ENCODE measurements at places on chromosomes 13 and 19.

DNA sequence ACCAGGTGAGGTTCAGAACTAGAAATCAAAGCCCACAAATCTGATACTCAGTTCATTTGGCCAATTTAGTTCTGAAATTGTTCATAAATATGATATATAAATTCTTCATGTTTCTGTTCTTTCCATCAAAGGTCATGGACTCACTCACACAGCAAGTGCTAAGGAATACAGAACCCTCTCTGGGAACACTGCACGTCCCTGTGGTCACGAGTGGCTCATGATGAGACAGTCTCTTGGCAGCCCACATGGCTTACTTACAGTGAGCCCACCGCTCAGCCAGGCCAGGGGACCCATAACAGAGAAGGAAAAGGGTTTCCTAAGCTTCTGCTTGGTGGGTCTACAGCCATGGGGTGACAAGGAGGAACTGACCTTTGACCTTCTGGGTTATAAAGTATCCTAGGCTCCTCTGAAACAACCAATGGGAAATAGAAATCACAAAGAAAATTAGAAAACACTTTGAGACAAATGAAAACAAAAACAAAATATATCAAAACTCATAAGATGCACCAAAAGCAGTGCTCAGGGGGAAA lies 67.4 kb downstream of the CDADC1 start:
- DNase-seq: no peak

DNA sequence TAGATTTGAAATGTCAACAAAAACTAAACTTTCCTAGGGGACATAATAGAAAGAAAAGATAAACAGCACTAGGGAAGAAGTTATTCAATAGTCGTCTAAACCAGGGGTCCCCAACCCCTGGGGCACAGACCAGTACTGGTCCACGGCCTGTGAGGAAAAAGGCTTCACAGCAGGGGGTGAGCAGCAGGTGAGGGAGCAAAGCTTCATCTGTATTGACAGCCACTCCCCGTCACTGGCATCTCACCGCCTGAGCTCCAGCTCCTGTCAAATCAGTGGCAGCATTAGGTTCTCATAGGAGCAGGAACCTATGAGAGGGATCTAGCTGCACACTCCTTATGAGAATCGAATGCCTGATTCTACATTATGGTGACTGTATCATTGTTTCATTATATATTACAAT lies 382.7 kb downstream of the MYO16 start:
- no peak for DNase-seq

- DNase-seq: peak; percentile 36
Observed at GRCh38 chr19:1133471-1133929, 29.7 kb downstream of the GPX4 start.

- no peak for DNase-seq
Observed at GRCh38 chr19:17205237-17206140, 9.7 kb upstream of the USE1 start.

GRCh38 chr19:16200038-16201010 lies 2.6 kb downstream of the AP1M1 start:
- DNase-seq: peak; percentile 18

GRCh38 chr13:67651908-67652465 lies 421.9 kb upstream of the PCDH9 start:
- no peak for DNase-seq

DNA sequence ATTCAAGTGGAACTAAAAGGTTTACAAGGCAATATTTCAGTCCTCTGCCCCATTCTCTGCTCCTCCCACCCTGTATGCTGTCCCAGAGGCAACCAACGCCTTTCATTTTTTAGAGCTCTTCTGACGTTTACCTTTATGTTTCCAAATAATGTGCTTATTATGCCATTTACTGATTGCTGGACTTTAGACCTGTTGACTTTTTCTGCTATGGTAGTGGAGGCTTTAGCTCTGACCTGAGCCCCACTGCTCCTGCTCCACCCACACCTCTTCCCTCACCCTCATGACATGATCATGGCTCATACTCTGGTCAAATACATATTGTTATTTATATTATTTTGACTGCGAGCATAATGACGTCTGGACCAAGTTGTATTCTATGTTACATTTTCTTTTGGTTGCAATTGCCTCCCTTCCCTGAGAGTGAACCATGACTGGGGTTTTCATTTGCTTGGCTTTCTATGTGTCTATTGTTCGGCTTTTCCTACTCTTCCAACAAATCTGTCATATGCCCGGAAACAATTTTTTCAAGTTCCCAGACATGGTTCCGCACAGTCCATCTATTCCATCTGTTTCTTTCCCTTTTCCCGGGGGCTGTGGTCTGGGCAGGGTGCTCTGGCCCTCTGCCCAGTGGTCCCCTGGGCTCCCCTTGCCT lies 31.4 kb upstream of the GJB6 start:
- DNase-seq: no peak

GRCh38 chr19:42349378-42350107 lies 24.1 kb downstream of the MEGF8 start:
- no peak for DNase-seq

- no peak for DNase-seq
Observed at GRCh38 chr19:47643281-47643680, 34.3 kb downstream of the BICRA start.

DNA sequence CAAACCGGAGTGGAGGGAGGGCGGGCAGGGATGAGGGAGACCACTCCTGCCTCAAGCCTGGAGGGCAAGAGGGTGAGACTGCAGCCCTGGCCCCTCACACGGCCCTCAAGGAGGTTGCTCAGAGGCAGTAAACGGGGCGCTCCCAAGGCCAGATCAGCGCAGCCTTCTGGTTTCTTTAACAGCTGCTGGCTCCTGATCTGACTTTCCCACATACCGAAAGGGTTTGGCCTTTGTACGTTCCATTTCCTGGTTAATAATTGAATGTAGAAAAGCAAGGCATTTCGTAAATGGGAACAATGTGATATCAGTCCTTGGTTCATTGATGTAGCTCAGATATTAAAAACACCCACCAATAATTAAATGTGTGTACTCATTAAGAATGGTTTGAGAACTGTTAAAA lies 71.5 kb downstream of the GGACT start:
- DNase-seq: no peak

DNA sequence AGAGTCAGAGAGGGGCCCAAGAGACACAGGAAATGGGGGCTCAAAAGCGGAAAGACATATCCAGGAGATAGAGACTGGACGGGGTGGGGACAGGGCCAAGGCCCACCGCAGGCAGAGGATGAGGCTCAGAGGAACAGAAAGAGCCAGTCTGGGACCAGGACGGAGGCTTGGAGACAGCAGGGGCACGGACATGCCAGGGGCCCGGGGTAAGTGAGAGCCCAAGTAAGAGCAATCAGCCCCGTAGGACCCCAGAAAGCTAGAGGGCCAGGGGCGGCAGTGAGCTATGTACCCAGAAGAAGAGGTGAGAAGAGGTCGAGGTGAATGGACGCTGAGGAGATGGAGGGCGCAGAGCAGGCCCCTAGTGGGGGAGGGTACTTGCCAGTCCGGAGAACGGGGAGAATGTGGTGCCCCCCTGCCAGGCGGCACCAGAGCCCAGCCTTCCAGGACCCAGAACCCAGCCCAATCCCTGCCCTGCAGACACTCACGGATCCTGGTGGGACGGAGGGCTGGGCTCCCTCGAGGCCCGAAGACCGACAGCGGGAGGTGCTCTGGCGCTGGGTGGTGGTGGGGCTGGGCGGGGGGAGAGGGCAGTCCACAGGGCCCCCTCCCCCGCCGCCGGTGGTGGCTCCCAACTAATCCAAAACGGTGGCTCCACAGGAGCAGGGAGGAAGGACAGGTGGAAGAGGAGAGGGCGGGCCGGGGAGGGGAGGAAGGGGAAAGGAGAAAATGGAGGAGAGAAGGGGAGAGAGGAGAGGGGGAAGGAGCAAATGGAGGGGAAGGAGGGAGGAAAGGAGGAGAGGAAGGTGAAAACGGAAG lies 1.0 kb downstream of the GRIK5 start:
- no peak for DNase-seq

GRCh38 chr13:48977973-48978372 lies 2.3 kb downstream of the FNDC3A start:
- DNase-seq: peak; percentile 31

- DNase-seq: peak; percentile 52
Observed at GRCh38 chr13:99033814-99034213, 56.0 kb upstream of the DOCK9 start.

- peak; percentile 77 for DNase-seq
Observed at GRCh38 chr19:49635530-49636232, 4.3 kb downstream of the RRAS start.

DNA sequence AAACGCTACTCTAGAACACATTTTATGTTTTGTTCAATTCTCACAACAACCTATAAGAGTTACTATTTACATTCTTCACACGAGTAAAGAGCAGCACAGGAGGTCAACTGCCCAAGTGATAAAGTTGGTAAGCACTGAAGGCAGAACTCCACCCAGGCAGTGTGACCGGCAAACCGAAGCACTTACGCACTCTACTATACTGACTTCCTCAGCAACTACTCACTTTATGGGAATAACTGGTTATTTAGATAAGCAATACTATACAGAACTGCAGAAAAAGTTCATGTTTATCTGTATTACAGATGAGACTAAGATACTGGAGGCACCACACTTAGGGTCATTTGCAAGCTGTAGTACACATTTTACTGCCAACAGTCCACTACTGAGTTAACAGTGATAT lies 28.8 kb downstream of the FOXO1 start:
- DNase-seq: no peak

DNA sequence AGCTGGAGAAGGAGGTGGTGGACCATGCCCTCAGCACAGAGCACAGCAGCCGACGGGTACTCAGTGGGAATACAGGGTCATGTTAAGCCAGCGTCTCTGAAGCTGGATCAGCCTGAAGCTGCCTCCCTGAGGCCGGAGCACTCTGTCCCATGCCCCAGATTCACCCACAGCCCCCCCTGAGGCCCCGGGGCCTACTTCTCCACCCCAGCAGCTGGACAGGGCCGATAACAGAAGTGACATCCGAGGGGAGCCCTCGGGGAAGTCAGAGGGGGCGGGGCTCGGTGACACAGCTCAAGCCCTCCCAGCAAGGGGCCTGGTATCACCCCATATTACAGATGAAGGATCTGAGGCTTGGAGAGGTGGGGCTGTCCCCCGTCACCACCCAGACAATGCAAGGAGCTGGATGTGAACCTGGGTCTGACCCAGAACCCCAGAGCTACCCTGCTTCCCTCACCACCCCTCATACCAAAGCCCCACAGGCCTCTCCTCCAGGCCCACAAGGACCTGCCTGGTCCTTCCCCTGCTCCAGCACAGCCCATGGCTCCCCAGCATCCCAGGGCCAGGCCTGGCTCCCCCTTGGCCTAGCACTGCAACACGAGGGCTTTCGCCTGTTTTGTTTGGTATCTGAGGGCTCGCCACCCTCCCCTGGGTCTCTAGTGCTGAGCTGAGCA lies 5.7 kb downstream of the R3HDM4 start:
- peak; percentile 75 for DNase-seq

GRCh38 chr13:94020833-94021232 lies 458.6 kb downstream of the DCT start:
- no peak for DNase-seq

- DNase-seq: no peak
Observed at GRCh38 chr13:95954266-95954665, 98.9 kb downstream of the UGGT2 start.

GRCh38 chr13:41271456-41272285 lies 8.3 kb upstream of the MTRF1 start:
- DNase-seq: no peak
